ENCODE measurements at places on chromosomes 5 and 9.

- DNase-seq, result no peak
These were observed 22.6 kb downstream of the TGFBR1 start for GRCh38 chr9:99127356-99128132.

- DNase-seq, result no peak
These were observed 12.4 kb downstream of the IL5 start for GRCh38 chr5:132530946-132531345.

DNA sequence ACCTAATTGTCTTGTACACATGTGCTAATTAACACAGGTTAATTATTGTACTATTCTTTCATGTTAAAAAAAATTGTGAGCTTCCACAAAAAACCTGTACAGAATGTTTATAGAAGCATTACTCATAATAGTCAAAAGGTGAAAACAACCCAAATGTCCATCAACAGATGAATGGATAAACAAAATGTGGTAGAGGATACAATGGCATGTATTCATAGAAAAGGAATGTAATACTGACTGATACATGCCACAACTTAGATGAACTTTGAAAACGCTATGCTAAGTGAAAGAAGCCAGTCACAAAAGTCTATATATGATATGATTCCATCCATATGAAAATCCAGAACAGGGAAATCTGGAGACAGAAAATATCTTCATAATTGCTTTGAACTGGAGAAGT, 25.6 kb downstream of the RRAGA start:
- no peak for DNase-seq

GRCh38 chr9:135944444-135945252, 16.5 kb downstream of the UBAC1 start:
- DNase-seq, result no peak

DNA sequence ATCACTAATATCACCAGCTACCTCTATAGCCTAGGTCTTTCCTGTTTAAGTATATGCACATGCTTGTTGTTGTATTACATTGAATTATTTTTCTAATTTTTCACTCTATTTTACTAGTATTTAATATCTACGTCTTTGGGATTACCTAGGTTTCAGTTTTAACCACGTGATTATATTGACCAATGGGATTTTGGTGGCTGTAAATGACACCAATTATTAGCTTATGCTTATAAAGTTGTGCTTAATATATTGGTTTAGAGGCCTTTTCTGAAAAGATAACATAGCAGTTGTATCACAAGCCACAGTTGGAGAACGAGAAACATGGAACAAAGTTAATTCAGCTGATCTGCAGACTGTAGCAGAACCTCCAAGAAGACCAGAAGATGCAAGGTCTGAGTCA, 104.8 kb upstream of the PRDM9 start:
- no peak for DNase-seq

- DNase-seq, result no peak
These were observed 51.1 kb upstream of the MIER3 start for GRCh38 chr5:57002959-57003485.

DNA sequence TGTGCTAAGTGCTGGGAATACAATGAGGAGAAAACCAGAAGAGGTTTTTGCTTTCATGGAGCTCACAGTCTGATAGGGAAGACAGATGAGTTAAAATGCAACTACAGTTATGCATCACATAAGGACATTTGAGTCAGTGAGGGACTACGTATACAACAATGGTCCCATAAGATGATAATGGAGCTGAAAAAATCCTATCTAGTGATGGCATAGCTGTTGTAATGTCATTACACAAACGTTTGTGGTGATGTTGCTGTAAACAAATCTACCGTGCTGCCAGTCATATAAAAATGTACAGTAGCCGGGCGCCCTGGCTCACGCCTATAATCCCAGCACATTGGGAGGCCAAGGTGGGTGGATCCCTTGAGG, 110.1 kb upstream of the RAD23B start:
- DNase-seq, result no peak

GRCh38 chr9:15182730-15183129, 124.3 kb downstream of the TTC39B start:
- DNase-seq, result no peak

DNA sequence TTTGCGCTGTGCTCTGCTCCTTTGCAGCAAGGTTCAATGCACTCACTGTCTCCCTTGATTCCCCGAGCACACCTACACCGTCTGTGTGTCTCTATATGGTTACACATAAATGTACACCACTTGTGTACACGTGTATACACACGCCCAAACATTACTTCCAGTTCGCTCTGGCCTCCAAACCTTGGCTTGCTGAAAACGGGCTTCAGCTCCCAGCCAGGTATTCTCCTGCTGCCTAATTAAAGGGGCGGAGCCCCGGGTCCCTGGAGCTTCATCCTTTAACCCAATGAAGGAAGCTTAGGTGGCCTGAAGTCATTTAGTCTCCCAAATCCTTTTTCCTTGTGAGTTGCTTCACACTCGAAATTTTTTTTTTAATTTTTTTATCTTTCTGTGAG, 4.6 kb downstream of the ISL1 start:
- DNase-seq, result no peak

DNA sequence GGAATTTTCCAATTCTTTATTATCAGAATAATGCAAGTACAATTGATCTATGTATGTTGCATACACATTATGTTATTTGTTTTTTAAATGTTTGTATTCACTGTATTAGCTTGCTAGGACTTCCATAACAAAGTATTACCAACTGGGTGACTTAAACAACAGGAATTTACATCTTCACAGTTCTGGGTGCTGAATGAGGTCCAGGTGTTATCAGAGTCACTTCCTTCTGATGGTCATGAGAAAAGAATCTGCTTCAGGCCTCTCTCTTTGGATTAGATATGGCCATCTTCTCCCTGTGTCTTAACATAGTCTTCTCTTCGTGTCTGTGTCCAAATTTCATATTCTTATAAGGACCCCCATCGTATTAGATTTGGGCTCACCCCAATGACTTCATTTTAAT, 229.1 kb upstream of the TRPC7 start:
- no peak for DNase-seq

- no peak for DNase-seq
These were observed 538.3 kb downstream of the CSNK1G3 start for GRCh38 chr5:124050120-124050770.

- no peak for DNase-seq
These were observed 402.2 kb upstream of the WWC1 start for GRCh38 chr5:167889276-167889675.

All from activated CD8-positive, alpha-beta memory T cell treated with anti-CD3 and anti-CD28 coated beads for 48 hours (primary cell).